ENCODE measurements at places on chromosomes 2 and 18.

DNA sequence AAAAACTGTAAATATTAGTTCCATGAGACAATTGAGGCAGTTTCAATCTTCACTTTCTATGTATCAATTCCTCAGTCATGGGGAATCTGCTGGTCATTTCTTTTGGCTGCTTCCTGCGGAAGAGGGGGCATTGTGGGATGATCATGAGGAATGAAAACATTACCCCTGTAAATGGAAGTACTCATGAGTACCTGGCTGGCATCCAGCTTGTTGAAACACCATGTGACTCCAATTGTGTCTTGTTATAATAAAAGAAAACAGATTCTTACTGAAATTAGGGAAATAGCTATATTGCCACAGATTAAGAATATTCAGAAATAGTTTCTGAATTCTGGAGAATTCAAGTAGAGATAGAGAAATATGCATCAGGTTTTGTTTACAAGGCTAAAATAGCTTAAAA lies 41.6 kb upstream of the GPR39 start:
- no peak for DNase-seq

- no peak for DNase-seq
These were observed 26.6 kb downstream of the MLPH start for GRCh38 chr2:237513693-237514092.

DNA sequence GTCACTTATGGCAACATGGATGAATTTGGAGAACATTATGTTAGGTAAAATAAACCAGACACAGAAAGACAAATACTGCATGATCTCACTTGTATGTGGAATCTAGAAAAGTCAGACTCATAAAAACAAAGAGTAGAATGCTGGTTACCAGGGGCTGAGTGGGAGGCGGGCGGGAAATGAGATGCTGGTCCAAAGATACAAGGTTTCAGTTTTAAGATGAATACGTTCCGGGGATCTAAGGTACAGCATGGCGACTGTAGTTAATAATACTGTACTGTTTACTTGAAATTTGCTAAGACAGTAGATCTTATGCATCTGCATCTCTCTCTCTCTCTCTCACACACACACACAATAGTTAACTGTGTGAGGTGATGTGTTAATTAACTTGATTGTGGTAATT lies 14.2 kb downstream of the FAM110C start:
- DNase-seq: no peak

DNA sequence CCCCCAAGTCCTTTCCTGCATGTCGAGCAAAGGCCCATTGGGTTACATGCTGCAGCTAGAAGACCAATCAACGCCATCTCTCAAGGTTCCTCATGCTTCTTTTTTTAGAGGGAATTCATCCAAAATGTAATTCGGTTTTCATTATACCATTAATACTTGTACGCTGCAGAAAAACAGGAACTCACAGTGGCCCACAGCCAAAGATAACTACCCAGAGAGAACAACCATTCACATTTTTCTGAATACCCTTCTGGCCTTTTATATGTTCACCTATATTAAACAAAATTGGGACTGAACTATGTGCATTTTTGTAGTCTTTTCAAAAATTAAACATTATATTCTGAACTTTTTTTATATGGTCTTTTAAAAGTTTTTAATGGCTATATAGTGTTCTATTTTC lies 25.8 kb downstream of the FARP2 start:
- no peak for DNase-seq

- no peak for DNase-seq
These were observed 52.7 kb downstream of the PTGR3 start for GRCh38 chr18:75156139-75156750.

All from activated naive CD4-positive, alpha-beta T cell (primary cell).